ACHN (cell line): ENCODE measurements at places on chromosomes 1 and 21.

GRCh38 chr1:246785494-246786111 is 61.4 kb downstream of the SCCPDH start:
- DNase-seq = peak; percentile 39

DNA sequence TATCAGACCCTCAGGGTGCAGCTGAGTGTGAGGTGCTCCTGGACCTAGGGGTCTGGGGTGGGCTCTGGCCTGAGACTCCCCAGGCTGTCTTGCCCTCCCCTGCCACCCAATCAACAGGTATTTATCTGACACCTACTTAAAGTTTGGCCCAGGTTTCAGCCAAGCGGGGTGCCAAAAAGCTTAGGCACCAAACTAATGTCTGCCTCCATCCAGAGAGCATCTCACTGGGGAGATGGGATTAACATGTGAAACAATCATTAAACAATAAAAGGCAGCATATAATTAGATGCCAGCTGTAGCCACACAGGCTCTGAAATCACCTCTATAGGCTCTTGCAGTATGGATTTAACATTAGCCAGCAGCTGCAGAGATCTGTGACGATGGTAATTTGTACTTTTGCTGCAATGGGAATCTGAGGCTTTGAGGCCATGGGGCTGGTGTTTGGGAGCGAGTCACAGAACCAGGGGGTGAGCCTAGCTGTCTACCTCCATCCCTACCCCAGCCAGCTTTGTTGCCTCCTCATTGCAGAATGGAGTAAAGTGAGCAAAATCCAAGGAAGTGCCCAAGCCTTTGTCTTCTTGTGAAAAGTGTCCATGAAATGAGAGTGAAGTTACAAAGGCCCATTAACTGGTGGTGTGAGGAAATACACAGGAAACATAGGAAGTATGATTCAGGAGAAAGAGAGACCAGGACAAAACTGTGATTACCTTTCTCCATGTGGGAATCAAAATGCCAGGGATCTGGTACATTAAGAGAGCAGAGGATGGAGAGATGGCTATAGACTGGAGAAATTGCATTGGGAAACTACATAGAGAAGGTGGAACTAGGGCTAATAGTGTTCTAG is 36.1 kb downstream of the EIF2D start:
- no peak for DNase-seq

DNA sequence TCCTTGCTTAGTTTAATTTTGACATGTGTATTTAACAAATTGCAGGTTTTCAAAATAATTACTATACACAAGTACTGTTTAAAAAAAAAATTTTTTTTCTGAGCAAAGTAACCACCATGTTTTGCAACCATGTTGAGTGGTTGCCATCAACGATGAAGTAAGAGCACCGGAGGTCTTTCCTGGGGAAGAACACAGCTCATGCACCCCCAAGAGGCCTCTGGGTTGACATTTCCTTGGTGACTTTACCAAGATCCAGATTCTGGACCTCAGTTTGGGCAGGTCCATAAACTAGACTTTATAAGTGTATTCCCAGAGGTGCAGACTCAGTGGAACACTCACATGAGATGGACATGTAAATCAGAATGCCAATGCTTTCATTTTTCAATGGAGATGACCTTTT is 36.8 kb upstream of the RALGPS2 start:
- no peak for DNase-seq

GRCh38 chr1:153617663-153618062 is 1.5 kb upstream of the S100A14 start:
- peak; percentile 77 for DNase-seq

GRCh38 chr1:62178372-62178771 is 16.3 kb upstream of the L1TD1 start:
- no peak for DNase-seq

GRCh38 chr1:97424209-97424608 is 496.6 kb downstream of the DPYD start:
- DNase-seq = no peak

GRCh38 chr1:162145280-162145965 is 75.9 kb downstream of the NOS1AP start:
- no peak for DNase-seq

- DNase-seq = no peak
Measured at GRCh38 chr1:174157157-174157806, 2.0 kb upstream of the RABGAP1L start.

GRCh38 chr1:200834383-200834782 is 38.4 kb upstream of the GPR25 start:
- DNase-seq = no peak

GRCh38 chr21:33024201-33025103 is 1.3 kb upstream of the OLIG2 start:
- no peak for DNase-seq
